ENCODE measurements at places on chromosomes 2 and 18.

DNA sequence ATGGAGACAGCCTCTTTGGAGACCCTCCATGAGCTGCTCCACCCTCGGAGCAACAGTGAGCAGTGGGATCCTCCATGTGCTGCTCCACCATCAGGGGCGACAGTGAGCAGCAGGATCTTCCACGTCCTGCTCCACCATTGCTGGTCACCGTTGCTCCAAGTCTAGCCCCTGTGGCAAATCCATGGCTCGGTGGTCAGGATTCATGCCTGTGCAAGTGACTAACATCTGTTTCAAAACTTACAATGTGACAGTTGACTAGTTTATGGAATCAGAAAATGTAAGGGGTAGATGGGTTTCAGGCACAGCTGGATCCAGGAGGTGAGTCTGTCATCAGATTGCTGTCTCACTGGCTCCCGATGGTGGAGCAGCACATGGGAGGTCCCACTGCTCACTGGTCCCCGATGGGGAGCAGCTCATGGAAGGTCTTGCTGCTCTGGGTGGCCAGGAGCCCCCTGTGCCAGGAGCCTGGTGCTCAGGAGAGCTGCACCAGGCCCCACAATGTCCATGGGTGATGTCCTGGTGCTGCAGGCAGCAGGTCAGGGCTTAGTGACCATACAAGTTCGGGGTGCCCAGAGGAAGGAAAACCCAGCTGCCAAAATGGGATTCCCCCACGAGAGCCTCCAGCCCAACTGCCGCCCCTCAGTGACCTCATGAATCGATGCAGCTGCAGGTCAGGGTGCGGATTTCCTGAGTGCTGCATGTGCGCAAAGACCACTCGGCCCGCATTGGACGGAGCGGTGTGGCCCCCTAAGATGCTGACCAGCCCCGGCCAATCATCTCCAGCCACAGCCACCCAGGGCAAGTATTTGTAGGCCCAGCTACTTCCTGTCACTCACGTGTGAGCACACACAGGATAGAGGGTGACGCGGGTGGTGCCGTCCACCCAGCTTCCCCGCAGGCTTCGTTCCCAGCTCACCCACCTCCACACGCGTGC, 116.5 kb upstream of the OTOS start:
- DNase-seq = no peak

DNA sequence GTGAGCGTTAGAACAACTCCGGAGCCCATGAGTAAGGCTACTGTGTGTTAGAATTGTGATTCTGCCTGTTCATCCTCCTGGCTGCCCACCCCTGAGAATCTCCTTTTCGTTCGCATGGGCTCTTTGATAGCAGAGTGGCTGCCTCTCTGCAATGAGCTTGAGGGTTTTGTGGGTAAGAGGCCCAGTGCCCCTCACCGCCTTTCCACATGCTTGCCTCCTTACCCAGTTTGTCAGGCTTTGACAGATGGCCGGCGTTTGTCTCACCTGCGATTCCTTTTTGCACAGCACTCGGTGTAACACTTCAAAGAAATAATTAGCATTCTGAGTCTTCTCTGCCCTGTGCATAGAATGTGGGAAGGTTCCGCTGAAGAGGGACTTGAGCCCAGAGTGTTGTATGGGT, 138.0 kb downstream of the RHBDD1 start:
- DNase-seq = no peak

- no peak for DNase-seq
Measured at GRCh38 chr2:237051861-237052260, 33.8 kb upstream of the COPS8 start.

DNA sequence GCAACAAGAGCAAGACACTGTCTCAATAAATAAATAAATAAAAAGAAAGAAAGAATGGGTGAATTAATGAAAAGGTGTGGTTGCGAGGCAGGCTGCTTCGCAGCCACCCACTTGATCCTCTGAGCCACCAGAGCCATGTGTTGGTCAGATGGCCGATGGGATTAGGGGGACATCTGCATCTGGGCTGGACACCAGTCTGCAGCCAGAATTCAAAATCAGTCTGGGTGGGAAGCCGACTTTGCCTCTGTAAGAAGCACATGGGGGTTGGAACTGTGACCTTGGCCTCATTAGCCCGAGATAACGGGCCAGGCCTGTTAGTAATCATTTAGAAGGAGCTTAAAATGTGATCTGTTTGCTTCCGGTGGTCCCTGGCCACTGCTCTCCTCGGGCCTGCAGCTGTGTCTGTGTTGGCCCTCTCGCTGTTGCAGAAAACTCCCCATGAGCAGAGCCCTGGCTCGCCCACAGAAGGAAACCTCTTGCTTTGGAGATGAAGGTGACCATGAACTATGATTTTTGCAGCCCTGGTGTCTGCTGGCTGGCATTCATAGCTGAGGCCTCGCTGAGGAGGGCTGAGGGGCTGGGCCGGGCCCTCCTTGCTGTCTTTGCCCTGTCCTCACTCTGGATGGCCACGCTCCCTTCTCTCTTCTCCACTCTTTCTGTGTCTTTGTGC, 94.4 kb downstream of the DYSF start:
- DNase-seq = no peak

All from iPS DF 19.7 (cell line).